ENCODE measurements at places on chromosomes 2 and 18.
A peak's percentile ranks its signal among the peaks of the same experiment; 100 is the strongest.

DNA sequence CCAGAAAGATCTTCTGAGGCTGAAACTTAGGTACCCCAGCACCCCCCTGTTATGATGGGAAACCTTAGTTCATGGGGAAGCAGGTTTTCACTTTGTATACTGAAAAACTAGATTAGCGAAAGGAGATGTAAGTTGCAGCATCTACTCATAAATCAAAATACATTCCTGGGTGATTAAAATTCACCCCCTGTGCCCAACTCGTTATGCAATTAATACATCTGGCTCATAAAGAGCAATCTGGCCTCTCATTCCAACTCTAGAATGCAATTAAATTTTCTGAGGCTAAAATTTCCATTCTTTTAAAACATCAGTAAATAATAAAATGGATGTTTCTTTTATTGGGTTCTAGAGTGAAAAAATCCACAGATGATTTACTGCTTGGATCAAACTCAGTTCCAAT lies 110.9 kb upstream of the BZW1 start:
- no peak for DNase-seq

DNA sequence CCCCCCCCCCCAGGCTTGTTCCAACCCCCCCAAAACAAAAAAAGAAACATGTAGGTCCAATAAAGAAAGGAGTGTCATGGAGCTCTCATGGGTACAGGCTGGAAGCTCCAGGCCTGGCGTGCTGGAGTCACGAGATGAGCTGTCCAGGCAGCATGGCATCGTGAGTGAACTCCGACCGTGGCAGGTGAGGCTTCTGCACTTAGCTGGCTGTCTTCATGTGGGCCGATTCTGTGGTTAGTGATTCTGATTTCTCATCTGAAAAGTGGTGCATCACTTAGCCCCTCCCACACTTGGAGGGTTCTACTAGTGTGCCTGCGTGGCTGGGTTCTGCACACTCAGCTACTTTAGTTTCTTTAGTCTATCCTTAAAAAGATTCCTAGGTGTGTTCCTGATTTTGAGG lies 126.4 kb upstream of the MGAT5 start:
- no peak for DNase-seq

DNA sequence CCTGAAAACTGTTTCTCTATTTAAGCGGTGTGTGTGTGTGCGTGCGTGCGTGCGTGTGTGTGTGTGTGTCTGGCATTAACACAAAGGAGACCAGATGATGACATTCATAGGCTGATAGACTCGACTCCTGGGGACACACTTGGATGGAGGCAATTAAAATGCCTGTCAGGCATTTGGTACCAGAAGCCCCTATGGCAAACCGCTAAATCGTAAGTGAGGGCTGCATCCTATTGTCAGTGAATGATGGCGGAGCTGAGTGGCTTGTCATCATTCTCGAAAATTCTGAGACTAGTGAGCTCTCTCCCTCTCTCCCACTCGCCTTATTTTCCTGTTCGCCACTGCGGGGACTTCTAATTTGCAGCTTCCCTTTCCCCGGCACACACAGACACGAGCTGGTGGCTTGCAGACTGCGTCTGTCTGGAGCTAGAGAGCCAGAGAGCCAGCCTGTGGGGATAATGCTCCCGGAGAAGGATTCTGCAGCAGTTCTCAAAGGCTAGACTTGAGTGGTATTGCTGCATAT lies 155.4 kb downstream of the MAP2 start:
- DNase-seq, result no peak

GRCh38 chr18:8751692-8752091 lies 46.3 kb downstream of the MTCL1 start:
- DNase-seq, result no peak

DNA sequence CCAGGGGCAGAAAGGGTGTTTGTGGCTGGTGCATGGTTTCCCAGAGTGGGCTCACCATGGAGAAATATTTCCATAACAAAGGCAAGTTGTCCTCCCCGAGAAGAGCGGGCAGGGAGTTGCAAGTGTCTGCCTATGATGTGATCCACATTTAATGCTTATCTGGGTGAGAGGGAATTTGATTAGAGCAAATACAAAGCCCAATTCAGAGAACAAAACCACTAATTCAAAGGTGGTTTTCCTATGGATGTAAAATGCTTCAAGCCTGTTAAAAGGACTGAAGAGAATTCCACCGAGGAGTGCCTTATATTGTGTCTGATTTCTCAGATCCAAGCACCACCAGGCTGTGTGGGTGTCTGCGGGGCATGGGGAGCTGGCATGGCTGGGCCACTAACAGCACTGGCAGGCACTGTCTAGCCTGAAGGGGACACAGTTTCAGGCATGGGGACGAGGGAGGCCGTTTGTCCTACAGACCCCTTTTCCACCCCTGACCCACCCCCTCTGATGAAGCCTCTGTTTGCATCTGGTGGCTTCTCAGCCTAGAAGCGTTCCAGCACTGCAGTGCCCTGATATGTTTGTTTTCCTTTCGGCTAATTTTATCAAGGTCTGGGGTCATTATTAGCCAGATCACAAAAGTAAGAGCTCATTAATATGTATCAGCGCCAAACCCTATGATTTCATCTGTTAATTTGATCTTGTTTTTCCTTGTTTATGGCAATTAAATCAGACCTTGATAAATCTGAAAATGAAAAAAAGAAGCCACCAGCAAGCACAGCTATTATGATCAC lies 357.3 kb downstream of the HRH4 start:
- no peak for DNase-seq

GRCh38 chr2:193989645-193990044 lies 1667.4 kb upstream of the SLC39A10 start:
- no peak for DNase-seq

- no peak for DNase-seq
Observed at GRCh38 chr2:45332567-45332966, 278.5 kb downstream of the SRBD1 start.

- DNase-seq, result no peak
Observed at GRCh38 chr2:23721454-23721826, 205.5 kb downstream of the ATAD2B start.

- DNase-seq, result no peak
Observed at GRCh38 chr2:225452677-225453076, 53.2 kb downstream of the NYAP2 start.

GRCh38 chr2:154740361-154740760 lies 41.9 kb downstream of the KCNJ3 start:
- DNase-seq, result no peak

DNA sequence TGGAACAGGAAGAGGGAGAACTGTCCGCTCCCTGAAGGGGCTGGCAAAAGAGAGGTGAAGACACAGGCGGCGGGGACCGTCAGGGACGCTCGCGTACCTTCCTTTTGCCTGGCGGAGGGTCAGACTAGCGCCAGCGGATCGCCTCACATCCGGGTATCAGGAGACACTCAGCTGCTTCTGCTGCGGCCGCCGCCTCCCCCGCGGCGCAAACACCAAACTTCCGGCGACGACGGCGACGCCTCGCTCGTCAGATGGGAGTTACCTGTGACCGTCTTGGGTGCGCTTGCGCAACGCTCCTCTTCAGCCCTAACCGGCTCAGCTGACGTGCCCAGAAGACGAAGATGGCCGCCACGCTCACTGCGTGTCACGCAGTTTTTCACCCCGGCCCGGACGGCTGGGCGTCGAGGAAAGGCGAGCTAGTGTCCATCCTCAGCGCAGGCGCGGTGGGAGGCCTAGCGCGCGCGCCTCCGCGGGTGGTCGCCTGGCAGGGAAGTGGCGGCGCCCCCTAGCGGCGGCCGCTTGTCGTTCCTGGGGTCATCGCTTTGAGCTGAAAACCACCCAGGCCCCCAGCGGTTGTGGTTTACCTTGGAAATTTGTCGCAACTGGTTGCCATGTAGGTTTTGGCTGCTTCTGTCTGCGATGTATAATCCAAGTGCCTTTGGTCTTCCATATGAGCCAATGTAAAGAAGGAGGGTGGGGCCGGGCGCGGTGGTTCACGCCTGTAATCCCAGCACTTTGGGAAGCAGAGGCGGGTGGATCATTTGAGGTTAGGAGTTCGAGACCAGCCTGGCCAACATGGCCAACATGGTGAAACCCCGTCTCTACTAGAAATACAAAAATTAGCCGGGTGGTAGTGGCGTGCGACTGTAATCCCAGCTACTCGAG lies at the start of gene ESCO1:
Gene ESCO1 (minus strand): TSS at position 179 of the 885 bp plus-strand sequence. CDS start 25,861 bp downstream, outside the sequence.
- peak; percentile 97 for DNase-seq

DNA sequence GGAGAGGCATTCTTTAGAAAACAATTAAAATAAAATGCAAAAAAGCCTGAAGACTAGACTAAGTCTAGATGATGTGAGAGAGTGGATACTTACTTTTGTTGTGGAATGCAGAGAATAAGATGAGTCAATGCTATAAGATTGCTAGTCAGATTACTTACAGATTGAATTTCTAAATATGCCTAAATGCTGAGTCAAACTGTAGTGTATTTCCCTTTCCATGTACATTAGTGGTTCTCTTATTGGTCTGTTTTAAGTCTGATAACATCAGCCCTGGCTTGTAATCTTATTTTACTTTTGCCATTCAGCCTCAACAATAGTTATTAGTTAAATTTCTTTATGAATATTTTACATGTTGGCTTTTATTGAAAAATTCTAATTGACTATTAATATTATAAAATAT lies 702.7 kb downstream of the SOCS6 start:
- no peak for DNase-seq

DNA sequence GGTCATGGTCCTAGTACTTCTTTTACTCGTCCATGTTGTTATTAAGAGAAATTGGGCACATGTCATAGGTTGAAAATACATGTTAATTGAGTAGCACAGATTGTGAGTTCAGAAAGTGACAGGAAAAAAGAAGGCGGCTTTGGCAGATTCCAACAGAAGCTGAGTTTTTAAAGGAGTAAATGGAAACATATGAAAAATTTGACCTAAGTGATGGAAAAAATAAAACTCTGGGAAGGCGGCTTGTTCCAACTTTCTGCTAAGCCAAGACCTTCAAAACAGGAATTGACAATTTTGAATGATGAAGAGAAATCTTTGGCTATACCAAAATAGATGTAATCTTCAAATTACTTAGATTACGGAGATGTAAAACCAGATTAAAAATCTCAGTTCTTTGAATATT lies 868.0 kb downstream of the EPHA4 start:
- no peak for DNase-seq

DNA sequence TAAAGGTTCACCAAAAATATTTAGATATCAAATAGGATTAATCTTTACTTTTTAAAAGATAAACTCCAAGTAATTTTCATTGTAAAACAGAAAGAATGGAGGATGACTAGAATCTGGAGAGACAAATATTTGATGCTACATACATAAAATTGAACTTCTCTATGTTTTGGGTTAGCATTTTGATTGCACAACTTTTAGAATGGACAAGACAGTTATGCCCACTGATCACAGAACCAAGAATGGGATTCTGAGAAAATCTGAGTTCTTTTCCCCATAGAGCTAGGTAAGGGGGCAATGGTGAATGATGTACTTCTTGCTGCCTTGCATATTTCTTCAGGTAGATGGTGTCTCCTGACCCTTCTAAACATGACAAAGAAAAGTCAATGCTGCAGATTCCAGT lies 191.2 kb upstream of the ZEB2 start:
- no peak for DNase-seq

GRCh38 chr18:58901783-58902182 lies 37.1 kb downstream of the ZNF532 start:
- no peak for DNase-seq

DNA sequence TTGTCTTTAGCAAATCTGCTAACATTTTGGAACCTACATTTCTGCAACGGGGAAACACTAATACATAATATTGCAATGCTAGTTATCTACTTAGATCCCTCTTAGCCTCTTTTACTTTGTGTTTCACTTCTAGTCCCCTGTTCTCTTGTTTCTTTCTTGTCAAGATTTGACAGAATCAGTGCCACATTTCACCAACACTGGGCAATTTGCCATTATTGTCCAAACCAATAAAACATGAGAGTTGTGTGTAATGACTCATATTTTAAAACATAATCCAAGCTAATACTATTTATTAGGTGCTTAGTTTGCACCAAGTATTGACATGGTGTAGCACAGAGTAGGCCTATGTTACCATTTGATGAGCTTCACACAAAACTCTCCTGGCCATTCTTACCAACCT lies 33.7 kb upstream of the ACVR1C start:
- DNase-seq, result no peak

- no peak for DNase-seq
Observed at GRCh38 chr2:118227698-118228508, 139.6 kb downstream of the INSIG2 start.

DNA sequence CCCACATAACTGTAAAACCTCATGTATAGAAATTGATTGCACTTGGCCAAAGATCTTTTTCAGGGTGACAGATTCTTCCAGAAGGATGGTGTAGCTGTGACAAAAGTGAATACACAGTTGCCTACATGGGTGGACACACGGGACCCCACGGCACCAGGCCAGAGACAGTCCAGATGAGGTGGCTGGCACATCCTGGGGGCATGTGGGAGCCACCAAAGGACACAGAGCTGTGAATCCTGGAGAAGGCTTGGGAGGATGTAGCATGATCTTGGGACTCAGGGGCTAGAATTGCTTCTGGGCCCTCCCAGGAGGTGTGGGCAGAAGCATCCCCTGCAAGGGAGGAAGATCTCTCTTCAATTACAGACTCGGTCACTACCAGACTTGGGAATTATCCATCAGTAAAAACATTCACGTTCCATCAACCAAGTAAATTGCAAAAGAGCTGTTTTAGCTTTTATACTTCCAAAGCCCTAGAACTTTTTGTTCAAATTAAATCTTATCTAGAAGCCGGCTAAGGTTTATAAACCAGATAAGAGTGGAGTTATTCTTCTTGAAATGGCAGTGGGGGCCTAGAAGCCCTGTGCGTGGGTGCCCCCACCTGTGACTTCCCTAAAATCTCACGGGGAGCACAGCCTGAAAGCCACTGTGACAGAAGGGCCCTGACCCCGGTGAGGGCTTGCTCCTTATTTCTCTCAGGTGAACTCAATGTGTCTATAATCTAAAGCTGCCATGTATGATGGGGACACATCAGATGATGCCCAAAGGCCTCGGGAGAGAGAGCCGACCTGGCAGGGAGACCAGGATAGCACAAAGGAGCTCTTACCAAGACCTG lies 81.7 kb downstream of the SEPTIN10 start:
- no peak for DNase-seq

DNA sequence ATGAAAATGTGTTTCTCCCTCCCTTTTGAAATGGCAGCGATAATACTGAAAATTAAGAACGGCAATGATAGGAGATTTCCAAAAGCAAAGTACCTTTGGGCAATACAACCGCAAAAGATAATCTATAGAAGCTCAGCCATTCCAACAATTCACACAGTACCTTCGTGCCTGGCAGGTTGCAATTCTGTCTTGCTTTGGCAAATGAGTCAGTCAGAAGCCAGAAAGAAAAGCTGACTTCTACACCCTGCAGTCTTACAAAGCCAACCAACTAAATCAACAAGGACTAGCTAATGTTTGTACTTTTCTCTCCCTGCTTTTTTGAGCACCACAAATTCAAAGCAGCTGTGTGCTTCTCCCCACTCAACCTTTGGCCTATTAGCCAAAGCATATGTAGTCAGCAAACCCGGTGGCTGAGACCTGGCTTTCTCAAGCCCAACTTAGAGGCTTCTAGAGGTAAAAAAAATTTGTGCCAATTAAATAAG lies 25.7 kb upstream of the ID2 start:
- DNase-seq, result no peak

- DNase-seq, result no peak
Observed at GRCh38 chr2:469514-469913, 181.6 kb upstream of the ALKAL2 start.

DNA sequence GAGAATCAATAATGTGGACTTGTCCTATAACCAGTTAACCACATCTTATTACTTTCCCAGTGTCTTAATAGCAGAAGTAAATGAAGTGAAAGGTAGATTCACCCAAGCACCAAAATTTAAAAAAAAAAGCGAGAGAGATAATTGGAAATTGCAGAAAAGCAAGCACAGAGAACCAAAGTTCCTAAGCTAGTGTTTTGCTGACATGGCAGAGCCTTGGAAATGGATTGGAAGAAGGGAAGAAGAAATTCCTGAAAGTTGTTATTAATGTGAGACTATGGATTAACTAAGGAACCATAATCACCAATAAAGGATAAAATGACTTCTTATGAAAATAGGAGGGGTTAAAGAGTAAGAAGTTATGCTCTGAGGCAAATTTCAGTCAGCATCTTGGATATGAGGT lies 384.4 kb downstream of the GALNT13 start:
- DNase-seq, result no peak
